NCI-H1105 (cell line): ENCODE measurements at places on chromosomes 2 and 18.

DNA sequence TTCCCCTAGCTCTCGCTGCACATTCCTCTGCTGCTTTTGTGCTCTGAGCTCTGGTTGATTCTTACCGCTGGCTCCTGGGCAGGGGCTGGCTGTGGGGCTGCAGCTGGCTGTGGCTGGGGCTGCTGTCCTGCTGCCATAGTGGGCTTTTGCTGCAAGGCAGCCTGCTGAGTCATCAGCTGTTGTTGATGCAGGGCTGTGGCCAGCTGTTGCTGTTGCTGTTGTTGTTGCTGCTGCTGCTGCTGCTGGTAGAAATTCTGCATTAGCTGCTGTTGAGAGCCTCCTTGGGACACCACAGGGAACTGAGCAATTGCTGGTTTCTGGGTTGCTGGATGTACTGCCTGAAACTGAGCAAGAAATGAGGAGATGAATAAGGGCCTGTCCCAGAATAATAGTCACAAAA, 77.2 kb upstream of the NFU1 start:
- no peak for DNase-seq

DNA sequence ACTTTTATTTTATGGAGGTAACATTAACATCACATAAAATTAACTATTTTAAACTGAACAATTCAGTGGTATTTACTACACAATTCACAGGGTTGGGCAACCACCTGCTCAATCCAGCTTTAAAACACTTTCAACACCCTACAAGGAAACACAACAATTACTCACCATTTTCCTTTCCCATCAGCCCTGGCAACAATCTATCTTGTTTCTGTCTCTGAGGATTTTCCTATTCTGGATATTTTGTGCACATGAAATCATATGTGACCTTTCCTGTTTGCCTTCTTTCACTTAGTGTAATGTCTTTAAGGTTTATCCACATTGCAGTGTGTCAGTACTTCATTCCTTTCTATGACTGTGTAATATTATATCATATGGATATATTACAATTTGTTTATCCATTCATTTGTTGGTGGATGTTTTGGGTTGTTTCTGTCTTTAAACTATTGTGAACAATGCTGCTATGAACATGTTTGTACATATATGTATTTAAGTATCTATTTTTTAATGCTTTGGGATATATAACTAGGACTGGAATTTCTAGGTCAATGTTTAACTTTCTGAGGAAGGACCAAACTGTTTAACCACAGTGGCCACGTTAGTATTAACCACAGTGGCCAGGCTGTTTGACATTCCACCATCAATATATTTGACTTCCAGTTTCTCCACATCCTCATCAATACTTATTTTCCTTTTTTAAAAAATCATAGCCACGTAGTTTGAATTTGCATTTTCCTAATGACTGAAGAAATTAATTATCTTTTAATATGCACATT, 72.4 kb upstream of the KIF5C start:
- DNase-seq, result no peak

GRCh38 chr2:233572468-233572867, 5.9 kb upstream of the USP40 start:
- DNase-seq, result no peak

- no peak for DNase-seq
Measured at GRCh38 chr2:179348906-179349305, 84.3 kb upstream of the SESTD1 start.

- no peak for DNase-seq
Measured at GRCh38 chr2:165827016-165827920, 33.2 kb upstream of the GALNT3 start.

GRCh38 chr2:10873790-10874437, 37.8 kb upstream of the KCNF1 start:
- no peak for DNase-seq

DNA sequence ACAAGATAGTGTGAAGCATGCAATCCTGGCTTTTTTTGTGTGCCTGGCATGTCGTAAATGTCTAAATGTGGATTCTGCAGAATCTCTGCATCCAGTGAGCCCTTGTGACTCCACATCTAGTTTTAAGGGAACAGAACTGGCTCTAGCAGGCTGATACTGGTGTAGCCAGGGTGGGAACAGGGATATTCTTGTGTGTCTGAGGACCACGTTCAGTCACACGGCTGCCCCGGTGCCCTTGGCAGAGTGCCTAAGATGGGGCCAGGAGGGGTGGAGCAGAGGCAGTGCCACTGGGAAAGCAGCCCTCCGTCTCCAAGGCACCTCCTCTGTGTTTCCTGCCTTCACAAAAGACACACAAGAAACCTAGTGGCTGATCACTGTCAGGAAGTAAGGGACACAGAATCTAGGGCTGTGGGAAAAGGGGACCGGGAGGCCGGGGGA, 91.5 kb upstream of the PARD3B start:
- DNase-seq, result no peak

- DNase-seq, result peak; percentile 10
Measured at GRCh38 chr2:176817061-176817565, 395.5 kb upstream of the HNRNPA3 start.

- DNase-seq, result no peak
Measured at GRCh38 chr18:49276680-49277079, 183.8 kb downstream of the DYM start.

- DNase-seq, result no peak
Measured at GRCh38 chr2:141767051-141767450, 363.8 kb downstream of the LRP1B start.

GRCh38 chr18:77539860-77540259, 290.2 kb downstream of the GALR1 start:
- no peak for DNase-seq

GRCh38 chr18:22177327-22177871, 8.0 kb downstream of the GATA6 start:
- DNase-seq, result no peak

DNA sequence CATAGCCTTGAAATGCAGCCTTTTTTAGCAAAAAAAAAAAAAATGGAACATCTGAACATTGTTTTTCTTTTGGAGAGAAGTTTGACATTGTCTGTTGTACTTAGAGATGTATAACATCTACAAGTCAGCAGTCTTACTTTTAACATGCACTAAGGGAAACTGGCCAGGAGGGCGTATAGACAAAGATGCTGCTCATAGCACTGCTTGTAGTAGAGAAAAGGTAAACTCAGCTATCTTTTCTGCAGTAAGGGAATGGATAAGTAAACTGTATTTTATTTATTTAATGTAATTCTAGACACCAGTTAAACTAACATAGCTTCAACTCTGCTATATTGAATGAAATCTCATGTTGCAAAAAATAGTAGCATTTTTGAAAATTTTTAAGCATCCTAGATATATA, 489.6 kb downstream of the PTPRM start:
- no peak for DNase-seq

DNA sequence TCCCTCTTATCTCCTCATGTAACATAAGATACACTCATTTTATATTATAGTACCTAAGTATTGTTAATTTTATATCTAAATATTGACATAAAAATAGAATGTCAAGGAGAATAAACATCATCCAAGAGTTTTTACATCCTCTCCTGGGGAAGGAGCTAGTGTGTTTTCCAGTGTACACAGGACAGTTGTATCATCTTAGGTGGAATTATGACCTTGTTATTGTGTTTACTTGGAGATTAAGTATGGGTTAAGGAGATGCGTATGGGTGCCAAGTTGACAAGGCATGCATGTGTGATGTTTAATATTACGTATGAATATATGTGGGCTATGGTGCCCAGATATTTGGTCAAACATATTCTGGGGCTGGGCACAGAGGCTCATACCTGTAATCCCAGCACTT, 11.2 kb upstream of the DDX1 start:
- no peak for DNase-seq

DNA sequence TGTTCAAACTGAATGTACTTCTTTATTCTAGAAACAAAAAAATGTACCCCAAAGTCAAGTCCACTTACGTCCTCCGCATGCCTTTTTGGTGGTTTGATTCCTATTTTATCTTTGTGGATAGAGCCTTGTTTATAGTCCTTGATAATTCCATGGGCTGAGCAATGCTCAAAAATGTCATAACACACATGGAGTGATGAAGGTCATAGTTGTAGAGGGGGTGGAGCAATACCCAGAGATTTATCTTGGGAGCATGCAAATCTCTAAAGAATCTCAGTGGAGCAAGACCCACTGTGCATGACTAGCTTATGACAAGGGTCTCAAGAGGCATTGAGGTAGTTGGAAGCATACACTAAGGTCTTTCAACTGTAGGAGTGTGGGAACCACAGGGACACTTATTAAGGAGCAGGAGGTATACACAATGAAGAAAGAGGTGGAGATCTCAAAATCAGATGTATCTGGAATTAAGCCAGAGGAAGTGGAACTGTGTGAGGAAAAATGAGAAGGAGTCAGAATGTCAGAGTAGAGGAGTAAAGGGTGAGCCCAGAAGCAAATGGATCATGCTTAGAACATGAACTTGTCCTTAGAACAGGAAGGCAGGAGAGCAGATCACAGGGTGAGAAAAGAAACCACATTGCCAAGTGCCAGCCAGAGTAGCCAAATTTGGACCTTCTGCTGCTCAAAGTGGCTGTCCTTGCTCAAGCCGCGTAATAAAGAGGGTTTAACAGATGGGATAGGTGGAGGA, 68.1 kb upstream of the STK39 start:
- DNase-seq, result no peak

DNA sequence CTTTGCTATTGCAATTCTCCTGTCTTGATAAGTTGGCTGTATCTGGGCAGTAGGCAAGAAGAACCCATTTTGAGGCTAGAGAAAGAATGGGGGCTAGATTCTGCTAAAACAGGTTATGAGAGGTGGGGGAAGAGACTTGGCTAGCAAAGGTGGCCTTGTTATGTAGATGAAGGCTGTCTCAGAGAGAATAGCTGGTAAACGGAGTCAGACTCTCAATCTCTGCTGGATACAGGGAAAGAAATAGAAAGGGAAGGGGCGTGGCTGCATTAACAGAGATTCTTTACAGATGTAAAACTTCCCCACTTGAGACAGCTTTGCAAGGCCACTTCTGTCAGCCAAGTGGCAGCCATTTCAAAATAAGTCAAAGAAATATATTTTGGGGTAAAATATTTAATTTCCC, 38.1 kb upstream of the ARHGAP25 start:
- no peak for DNase-seq

DNA sequence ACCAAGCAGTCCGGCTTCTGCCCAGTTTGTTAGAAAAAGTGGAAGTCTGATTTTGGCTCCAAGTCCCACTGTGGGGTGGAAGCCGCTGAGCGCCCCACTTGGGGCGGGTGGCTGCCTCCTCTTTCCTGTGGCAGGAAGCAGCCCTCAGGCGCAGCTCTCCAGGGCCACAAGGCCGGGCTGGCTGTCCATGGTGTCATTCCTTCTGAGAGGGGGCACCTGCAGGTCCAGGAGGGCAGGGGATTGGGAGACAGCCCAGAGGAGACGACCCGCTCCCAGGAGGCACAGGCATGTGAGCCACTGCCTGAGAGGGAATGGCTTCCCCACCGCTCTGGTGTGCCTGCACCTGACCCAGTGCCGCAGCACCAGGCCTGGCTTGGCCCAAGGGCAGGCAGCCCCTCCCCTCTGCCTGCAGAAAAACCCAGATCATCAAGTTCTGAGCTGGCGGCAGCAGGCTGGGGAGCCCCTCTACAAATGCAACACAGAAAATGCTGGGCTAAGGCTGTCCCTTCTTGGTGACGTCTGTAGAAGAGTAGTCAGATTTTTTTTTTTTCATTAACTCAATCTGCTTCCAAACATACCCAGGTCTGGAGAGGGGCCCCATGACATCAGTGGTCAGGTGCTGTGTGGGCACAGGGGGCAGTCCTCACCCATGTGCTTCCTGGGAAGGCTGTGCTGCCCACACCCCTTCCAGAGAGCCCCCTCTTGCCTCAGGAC, 38.4 kb downstream of the HS6ST1 start:
- no peak for DNase-seq

- no peak for DNase-seq
Measured at GRCh38 chr2:238915196-238915595, 67.3 kb downstream of the TWIST2 start.

GRCh38 chr2:46984642-46985476, 69.3 kb upstream of the MCFD2 start:
- no peak for DNase-seq

DNA sequence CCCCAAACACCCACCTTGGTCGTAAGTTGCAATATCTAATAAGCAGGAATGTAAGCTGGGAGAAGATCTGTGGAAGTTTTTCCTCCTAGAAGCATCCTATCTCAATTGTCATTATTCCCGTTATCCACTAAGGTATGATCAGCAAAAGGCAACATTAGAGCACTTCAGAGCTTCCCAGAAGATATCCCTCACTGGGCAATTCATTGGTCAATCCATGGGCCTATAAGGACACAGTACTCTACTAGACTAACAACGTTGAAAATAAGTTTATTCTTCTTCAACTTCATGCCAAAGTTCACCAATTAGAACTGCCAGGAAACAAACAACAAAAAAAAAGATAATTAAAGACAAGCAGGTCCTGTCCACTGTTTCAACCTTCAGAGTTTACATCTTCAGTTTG, 433.0 kb upstream of the POU3F3 start:
- DNase-seq, result no peak

DNA sequence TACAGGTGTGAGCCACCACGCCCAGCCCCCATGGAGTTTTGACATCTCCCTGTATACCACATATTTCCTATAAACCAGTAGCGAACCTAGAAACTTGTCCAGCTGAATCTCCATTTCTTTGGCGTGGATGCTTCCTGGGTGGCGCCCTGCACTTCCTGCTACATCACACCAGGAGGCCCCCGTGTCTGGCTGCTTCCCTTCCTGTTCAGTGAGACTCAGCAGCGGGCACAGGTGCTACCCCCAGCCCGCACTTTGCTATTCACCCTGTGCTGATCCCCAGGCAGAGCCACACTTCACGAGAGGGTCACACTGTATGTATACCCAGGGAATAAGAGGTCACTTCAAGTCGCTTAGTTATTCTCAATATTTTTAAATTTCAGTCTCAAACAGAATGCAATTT, 35.0 kb downstream of the CYP27C1 start:
- DNase-seq, result no peak

- no peak for DNase-seq
Measured at GRCh38 chr2:135409436-135409835, 121.6 kb downstream of the ZRANB3 start.

- DNase-seq, result no peak
Measured at GRCh38 chr18:38900445-38900844, 1334.8 kb upstream of the CELF4 start.

DNA sequence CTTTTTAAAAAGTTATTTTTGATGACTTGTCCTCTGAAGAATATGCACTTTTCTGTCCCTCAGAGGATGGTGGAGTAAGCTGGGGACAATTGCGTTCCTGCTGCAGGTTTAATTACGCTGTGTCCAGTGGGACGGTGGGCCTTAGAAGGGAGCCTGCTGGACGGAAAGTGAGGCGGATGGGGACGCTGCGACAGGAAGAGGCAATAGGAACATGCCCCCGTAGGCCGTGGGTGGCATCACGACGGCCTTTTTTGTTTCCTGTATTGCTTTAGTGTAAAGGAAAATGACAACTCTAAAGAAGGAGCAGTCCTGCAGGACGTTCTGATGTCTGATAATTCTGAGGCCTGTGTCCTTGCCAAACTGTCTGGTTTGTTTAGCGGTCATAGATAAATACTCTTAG, 121.6 kb downstream of the NFATC1 start:
- DNase-seq, result no peak

GRCh38 chr2:113173542-113174375, at the start of gene PSD4:
TSS of gene PSD4 (plus strand) at chr2:113173971. CDS start at chr2:113182457, 8,486 bp downstream.
- no peak for DNase-seq

- no peak for DNase-seq
Measured at GRCh38 chr2:194686569-194686968, 970.5 kb upstream of the SLC39A10 start.

GRCh38 chr2:86442642-86443005, 1.5 kb downstream of the KDM3A start:
- DNase-seq, result peak; percentile 62

- no peak for DNase-seq
Measured at GRCh38 chr2:23624915-23625314, 239.9 kb downstream of the KLHL29 start.
